CD4-positive, CD25-positive, alpha-beta regulatory T cell (primary cell): ENCODE measurements at places on chromosomes 2 and 18. TPM values are rescaled to one million over a fixed set of nuclear protein-coding genes. Genes with fewer than 3 reads are reported as not detected.

Gene ADCYAP1
- not detected for total RNA-seq

Gene CFAP53
- 0.35 TPM for total RNA-seq

Gene LIPG
- total RNA-seq, result not detected

Gene RAB12
- 19.4 TPM for total RNA-seq

Gene SP140
- 100 TPM for total RNA-seq

Gene DPP4
- 12.6 TPM for total RNA-seq
